ENCODE measurements at places on chromosomes 2 and 18. TPM values are rescaled to one million over a fixed set of nuclear protein-coding genes. Genes with fewer than 3 reads are reported as not detected.

GRCh38 chr2:12501469-12502158, 215.1 kb upstream of the TRIB2 start:
- peak; percentile 79 for DNase-seq

The KCNG2 gene
- not detected for total RNA-seq

GRCh38 chr2:213496226-213496625, 212.0 kb downstream of the SPAG16 start:
- DNase-seq, result no peak

GRCh38 chr2:134728163-134728562, 9.4 kb upstream of the TMEM163 start:
- DNase-seq, result no peak

DNA sequence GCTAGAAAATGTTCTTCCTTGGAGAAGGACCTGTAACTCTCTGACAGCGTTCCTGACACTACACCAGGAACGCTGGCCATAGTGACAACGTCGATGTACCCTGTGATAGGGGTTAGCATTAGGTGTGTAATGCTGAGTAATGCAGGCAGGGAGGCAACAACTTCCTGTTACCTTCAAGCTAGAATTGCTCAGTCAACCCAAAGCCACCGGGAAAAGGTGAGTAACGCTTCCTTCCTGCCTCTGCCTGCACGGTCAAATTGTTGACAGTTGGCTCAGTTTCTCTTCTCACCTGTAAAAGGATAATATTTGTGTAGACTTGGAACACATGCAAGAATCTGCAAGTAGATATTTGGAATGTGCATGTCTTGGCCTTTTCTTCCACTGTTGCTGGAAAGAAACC, 12.7 kb downstream of the FAM110C start:
- peak; percentile 54 for DNase-seq

The ZSCAN30 gene
- 10.2 TPM for total RNA-seq

DNA sequence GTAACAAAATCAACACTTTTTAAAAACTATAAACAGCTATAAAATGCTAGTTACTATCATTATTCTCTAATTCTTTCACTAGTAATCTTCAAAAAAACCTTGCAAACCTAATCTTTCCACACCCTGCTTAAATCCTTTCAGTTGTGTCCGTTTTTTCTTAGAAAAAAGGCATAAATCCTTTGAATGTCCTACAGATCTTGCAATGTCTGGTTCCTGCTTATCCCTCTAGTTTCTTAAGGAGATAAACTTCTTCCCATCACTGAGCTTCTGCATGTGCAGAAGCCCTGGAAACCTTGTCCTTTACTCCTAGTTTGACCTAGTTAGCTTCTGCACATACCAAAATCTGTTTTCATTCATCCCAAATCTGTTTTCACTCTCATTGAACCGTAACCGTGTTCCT, 1.3 kb upstream of the PNO1 start:
- no peak for DNase-seq

The DNAH6 gene
- total RNA-seq, result 0.12 TPM

The CCDC195 gene
- total RNA-seq, result not detected

DNA sequence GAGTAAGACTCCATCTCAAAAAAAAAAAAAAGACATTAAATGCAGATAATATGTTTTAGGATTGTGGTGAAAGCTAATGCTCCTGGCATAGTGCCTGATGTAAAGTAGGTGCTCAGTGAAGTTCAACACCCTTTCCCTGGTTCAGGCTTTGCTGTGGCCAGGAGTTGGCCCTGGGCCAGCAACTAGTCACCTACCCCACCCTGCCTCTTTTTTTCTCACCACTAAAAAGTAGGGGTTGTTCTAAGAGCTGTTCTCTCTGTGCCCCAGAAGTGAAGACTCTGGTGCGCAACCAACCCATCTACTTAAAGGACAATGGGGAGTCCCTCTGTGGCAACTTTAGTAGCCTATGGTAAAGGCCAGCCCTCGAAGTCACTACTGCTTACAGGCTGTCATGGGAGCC, 75.9 kb downstream of the DNMT3A start:
- DNase-seq, result no peak

- no peak for DNase-seq
Measured at GRCh38 chr2:102111823-102112222, 30.7 kb upstream of the IL1R1 start.

The LOXL3 gene
- 2.0 TPM for total RNA-seq

DNA sequence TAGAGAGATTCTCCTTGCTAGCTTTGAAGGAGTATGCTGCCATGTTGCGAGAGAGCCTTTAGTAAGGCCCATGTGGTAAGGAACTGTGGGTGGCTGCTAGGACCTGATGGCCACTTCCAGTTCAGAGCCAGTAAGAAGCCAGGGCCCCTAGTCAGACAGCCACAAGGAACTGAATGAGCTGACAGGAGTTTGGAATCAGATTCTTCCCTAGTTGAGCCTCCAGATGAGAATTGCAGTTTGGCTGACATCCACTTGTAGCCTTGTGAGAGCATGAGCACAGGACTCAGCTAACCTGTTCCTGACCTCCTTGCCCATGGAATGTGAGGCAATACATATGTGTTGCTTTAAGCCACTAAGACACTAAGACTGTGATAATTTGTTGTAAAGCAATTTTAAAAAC, 1.2 kb upstream of the WDR7 start:
- DNase-seq, result no peak

DNA sequence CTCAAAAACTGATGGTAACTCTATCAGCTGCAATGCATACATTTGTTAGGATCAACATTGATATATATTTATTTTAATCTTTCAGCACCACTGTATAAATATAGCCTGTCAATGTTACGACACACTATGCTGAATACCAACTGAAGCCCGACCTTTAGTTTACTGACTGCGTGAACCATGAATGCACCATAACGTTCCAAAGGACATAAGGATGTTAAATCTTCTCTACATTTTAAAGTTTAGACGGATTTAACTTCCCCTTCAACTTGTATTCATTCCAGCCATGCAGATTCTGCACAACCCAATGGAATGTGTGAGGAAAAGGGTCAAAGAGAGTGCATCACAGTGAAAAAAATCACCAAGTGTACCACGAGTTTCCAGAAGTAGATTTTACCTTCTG, 489.5 kb downstream of the IRS1 start:
- DNase-seq, result no peak

- DNase-seq, result no peak
Measured at GRCh38 chr2:201073071-201073470, 1.3 kb downstream of the NDUFB3 start.

The IL37 gene
- not detected for total RNA-seq

- DNase-seq, result no peak
Measured at GRCh38 chr18:24398540-24398939, 916 bp upstream of the OSBPL1A start.

DNA sequence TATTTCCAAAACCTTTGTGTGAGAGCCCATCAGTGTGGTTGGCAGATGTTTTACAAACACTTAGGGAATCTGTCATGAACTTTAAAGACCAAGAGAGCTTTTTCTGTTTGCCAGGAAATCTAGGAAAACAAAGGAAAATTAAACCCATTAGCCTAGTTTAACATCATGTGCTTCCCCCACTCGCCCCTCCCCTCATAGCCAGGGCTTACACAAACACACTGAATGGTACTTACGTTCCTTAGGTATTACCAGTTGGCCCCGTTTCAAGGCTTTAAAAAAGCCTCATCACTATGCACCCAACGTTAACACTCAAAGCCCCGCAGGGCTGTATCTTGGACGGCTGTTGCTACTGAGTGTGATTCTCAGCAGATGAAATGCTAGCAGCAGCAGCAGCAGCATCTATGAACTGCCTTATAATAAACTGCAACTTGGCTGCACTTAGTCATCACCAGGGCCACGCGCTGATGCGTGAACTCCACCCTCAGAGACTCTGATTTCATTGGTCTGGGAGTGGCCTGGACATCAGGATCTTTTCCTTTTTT, 20.1 kb upstream of the TTC39C start:
- DNase-seq, result no peak

DNA sequence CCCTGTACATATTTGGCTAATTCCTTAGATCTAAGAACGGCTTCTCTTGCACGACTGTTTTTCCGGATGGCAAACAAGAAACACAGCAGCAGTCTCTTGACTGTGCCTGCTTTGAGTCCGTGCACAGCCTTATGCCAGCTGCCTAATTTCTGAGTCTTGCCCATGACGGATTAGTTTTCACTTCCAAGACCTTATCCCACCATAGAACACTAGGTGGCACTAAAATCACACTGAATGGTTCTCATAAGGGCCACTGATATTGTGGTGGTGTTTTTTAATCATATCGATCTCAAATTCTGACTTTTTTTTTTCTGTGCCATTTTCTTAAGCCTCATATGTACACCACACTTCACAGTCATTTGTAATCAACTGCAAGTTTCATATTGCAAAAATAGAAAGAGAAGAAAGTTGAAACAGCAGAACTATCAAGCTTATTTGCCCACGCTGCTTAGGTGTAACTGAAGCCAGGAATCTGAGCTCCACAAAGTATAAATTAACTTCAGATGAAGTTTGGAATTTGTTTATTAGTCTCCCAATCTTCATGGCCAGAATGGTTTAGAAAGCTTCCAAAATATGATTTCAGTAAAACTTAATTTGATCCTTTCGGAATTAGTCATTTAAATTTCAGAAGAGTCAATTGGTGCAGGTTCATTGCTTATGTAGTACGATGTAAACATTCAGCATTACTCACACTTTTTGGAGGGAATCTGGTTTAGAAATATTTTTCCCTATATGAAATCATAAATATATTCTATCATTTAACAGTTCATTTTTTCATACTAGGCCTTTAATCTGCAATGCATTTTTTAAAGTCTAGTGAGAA, 45.5 kb upstream of the SCN7A start:
- peak; percentile 1 for DNase-seq

GRCh38 chr2:223725494-223725893, 111.9 kb downstream of the AP1S3 start:
- no peak for DNase-seq

The MYL12A gene
- 334 TPM for total RNA-seq

The C2orf80 gene
- total RNA-seq, result not detected

DNA sequence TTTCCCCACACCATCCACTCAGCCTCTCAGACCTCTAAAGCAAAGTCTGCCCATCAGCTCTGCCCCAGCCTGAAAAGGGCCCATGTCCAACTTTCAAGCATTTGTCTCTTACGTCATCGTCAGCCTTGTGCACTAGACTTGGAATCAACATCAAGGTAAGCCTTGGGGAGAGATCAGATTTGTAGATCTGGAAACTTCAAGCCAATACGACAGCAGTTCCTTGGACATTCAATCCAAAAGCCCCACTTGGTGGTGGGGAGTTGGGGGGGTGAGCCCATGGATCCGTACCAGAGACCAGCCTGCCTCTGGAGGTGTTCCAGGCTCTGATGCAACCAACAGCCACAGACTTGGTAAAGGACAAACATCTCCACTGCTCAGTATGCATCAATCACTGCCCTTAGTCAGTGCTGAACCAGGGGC, 206.8 kb upstream of the MEIS1 start:
- DNase-seq, result no peak

GRCh38 chr2:160306985-160307384, 106.9 kb upstream of the ITGB6 start:
- DNase-seq, result no peak

The XRCC5 gene
- 484 TPM for total RNA-seq

The VWA3B gene
- total RNA-seq, result not detected

DNA sequence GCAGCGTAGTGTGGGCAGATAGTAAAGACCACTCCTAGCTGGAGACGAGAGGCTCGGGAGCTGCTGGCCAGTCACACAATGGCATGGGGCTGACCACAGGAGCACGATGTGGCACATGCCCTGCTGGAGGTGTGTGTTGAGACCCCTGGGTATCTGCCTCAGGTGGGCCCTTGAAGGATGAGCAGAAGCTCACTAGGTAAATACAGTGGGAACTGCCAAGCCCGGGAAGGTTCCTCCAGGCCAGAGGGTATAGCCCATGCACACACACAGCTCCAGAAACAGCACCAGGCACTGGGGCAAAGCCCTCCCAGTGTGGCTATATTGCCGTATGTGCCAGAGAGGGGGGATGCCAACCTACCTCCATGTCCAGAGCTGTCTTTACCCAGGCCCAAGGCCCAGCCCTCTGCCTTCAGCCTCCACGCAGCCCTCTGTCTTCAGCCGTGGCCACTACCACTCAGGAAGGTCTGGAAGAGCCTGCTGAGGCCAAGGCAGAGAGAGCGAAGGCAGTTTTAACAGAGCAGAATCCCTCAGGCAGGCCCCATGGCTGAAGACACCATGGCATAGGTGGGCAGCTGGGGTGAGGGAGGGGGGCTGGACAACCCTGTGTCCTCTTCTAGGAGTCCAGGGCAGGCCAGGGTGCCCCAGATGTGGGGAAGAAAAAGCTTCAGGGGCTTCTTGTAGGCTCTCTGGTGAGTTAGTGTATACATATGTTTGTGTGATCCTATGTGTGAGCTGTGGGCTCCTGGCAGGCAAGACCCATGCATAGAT, 7.0 kb upstream of the ARID5A start:
- DNase-seq, result no peak

- no peak for DNase-seq
Measured at GRCh38 chr2:53181759-53182158, 585.8 kb upstream of the CHAC2 start.

- peak; percentile 38 for DNase-seq
Measured at GRCh38 chr2:112920923-112921532, 10.1 kb downstream of the IL37 start.

- no peak for DNase-seq
Measured at GRCh38 chr18:51279367-51279984, 82.0 kb upstream of the MEX3C start.

DNA sequence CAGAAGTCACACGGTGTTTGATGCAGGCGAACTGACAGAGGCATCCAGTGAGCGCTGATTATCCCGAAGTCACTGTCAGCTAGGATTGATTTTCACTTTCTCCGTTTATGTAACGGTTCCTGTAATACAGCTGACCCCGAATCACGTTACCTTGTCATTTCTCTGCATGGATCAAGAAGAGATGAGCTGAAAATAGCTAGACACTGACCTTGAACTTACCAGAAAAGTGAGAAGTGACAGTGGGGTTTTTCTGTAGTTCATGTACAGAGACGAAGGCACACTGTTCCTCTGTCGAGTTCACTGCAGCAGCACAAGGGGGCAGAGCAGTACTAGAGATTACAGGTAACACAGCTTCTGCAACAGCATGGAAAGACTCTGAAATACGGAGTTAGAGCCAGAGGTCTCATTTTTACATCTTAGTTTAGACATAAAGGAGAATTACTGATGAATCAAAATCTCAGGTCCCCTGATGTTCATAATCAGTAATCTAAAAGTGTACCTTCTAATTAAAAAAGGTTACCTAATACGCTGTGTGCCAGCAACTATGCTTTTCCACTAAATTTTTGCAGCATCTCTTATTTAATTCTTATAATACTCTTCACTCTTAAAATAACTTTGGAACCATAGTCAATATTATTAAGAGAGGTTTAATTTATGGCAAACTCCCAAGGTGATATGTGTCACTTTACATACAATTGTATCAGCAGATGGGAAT, 33.1 kb downstream of the ARHGAP15 start:
- peak; percentile 39 for DNase-seq

DNA sequence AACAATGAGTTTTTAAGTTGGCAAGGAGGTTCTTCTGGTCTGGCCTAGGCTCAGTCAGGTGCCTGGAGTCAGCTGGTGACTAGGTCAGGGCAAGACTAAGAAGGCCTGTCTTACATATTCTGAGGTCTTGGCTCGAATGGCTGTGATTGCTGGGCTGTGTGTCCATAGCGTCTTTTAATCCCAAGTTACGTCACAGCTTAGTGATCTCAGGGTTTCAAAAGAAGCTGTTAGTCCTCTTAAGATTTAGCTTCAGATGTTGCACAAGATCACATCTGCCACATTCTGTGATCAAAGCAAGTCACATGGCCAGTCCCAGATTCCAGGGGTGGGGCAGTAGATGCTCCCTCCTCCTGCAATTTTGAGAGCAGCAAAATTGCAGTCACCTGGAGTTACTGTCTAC, 61.3 kb downstream of the PKP4 start:
- no peak for DNase-seq

The FAP gene
- total RNA-seq, result not detected

- no peak for DNase-seq
Measured at GRCh38 chr2:60391230-60391629, 162.2 kb downstream of the BCL11A start.
